ENCODE measurements at places on chromosomes 2 and 18. TPM values are rescaled to one million over a fixed set of nuclear protein-coding genes. Genes with fewer than 3 reads are reported as not detected.

COLEC11 gene
- total RNA-seq, result not detected

HTR2B gene
- total RNA-seq, result 0.55 TPM

RRM2 gene
- total RNA-seq, result 220 TPM

CCDC121 gene
- total RNA-seq, result 3.3 TPM

MGAT4A gene
- 42.2 TPM for total RNA-seq

TMEM247 gene
- total RNA-seq, result not detected
